Cortex of kidney (tissue), 1 donor: ENCODE measurements at places on chromosomes 6 and 20.

DNA sequence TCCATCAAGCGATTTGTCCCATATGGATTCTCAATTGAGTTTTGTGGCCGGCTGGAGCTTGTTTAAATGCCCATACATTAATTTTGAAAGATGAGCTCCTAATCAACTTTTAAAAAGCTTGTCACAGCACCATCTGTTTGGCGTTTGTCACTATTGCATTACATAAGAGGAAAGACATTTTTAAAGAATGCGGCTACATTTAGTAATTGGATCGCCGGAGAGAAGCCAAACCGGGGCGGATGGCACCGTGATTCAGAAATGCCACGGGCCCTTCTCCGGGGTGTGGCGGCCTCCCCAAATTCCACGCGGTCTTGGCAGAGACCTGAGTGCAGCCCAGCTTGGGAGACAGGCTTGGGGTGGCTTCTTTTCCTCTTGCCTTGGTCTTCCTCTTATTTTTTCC, 67.7 kb upstream of the ZNFX1 start:
- no peak for DNase-seq

- DNase-seq, result no peak
Measured at GRCh38 chr6:138544501-138544900, 45.2 kb upstream of the NHSL1 start.

- DNase-seq, result no peak
Measured at GRCh38 chr20:9374480-9374879, 139.9 kb upstream of the LAMP5 start.

DNA sequence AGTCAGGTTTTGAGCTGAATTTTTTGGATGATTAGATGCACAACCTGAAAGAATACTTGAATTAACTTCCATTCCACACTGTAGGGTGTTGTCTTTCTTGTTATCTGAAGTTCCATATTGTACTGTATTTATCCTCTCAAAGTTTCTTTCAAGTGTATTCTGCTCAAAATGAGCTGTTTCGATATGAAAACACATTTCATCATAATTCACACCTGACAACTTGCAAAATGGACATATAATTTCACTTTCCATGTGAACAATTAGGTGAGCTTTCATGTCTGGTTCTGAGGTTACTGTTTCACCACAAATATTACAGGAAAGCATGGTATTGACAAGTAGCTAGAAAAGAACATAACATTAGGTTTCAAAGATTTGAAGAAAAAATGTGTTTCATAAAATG, 1.7 kb downstream of the ZUP1 start:
- DNase-seq, result no peak

- DNase-seq, result no peak
Measured at GRCh38 chr6:31086788-31087440, 25.5 kb downstream of the C6orf15 start.

DNA sequence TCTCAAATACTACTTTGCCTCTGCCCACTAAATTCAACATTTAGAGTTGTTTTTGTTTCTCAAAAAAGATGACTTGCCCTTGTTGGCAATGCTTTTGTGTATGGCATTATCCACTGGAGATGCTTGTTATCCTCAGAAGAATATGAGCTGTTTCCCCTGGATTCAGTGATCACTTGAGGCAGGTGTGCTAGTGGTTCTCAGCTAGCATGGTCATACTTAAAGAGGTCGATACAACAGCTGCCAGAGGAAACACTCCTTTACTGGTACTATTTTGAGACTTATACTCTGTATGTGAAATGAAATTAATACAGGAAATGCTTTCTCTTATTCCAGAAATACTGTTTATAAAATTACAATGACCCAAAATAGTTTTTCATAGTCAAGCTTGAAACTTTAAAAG, 122.5 kb downstream of the HIVEP1 start:
- no peak for DNase-seq

DNA sequence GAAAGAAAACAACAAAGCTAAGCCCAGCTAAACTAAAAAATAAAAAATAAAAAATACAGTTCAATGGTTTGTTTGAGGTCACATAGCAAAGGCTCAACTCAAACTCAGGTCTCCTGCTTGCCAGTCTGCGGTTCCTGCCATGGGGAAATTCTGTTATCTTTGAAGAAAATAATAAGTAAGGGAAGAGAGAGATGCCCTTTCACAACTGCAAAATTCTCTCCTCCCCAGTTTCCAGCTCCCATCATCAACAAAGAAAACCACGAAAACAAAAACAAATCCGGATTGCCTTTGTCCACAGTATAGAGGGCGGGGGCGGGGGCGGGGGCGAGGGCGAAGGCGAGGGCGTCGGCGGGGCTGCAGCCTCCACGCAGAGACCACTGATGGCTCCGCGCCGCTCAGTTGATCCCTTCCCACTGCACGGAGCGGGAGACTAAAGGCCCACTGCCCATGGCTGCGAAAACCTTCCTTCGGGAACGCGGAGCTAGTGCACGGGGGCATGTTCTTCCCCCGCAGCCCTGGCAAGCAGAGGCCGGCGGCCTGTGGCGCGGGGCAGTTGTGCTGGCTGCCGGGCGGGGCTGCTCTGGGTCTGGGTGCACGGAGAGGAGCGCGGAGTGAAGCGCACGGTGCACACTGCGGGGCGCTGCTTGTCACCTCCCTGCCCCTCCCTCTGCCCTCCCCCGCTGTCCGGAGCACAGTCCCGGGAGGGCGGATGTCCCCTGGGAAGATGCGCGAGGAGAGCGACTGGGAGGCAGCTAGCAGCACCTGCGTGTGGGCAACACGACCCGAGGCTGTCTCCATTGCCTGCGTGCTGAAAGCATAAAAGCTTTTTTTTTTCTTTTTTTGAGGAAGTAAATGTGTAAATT, 54.1 kb upstream of the TPD52L1 start:
- no peak for DNase-seq

DNA sequence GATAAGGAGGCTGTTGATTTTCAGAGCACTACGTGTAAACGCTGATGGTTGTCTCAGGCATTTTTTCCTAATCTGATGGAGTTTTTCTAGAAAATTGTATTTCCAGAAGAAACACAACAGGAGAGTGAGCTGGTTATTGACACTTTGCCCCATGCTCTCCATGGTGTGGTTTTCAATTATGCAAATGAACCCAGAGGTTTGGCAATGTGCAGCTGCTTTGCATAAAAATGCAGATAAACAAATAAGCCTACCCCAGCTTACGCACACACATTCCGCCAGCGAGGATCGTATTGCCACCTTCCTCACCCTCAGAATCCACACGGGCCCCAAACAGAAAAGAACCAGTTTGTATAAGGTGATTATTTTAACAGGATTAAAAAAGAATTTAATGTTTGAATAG, 45.1 kb upstream of the FRMD1 start:
- DNase-seq, result no peak

DNA sequence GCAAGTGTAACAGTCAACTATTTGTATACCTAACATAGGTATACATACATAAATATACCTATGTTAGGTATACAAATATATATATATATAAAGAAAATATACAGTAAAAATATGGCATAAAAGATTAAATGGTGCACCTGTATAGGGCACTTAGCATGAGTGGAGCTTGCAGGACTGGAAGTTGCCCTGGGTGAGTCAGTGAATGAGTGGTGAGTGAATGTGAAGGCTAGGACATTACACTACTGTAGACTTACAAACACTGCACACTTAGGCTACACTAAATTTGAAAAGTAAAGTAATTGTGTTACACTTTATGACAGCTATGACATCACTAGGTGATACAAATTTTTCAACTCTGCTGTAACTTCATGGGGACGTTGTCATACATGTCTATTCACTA, 65.6 kb downstream of the CDC5L start:
- no peak for DNase-seq

DNA sequence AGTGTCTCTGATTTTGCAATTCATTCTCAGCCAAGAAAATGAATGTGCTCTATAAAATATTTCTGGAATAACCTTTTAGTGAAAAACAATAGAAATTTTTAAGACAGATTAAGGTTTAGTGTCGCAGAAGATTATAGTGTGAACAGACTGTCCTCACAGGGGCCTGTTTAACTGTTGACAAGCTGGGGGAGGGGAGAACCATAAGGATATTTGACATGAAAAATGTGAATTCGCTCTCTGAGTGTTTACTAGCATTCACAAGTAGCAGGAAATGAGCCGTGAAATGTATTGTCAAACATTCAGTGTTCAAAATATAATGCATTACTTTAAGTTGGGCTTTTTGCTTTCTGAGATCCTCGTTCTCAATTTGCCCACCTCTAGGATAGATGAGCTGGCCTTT, 134.8 kb upstream of the TSHZ2 start:
- no peak for DNase-seq

DNA sequence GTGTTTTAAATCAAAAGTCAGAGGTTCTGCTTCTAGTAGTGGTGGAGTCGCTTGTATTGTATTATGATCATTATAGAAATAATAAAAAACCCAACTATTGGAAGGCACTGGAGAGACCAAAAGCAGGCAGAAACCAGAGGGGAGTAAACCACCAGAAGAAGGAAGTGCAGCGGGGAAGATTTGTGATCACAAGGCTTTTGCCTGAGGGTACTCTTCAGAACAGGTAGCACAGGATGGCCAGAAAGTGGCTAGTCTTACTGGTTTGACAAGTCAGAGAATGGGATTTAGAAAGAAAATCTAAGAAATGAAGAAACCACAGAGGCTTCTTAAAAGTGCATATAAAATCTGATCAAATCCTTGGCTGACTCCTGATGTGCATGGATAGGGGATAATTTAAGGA, 24.0 kb downstream of the MAPK13 start:
- no peak for DNase-seq

DNA sequence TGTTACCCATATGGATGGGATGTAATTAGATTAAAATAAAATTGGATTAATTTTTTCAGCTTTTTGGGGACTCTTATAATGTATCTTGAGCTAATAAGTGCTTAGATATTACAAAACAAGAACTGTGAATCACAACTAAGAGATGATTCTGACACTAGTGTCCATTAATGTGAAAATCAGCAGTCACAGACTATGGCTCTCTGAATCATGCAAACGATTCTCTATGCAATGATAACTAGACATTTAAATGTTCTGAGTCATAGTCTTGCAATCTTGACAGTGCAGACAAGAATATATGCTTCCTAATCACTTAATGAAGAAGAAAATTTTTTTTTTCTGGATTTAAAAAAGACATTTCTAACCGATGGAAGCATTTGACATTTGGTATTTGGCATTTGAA, 82.2 kb upstream of the OPRM1 start:
- no peak for DNase-seq

DNA sequence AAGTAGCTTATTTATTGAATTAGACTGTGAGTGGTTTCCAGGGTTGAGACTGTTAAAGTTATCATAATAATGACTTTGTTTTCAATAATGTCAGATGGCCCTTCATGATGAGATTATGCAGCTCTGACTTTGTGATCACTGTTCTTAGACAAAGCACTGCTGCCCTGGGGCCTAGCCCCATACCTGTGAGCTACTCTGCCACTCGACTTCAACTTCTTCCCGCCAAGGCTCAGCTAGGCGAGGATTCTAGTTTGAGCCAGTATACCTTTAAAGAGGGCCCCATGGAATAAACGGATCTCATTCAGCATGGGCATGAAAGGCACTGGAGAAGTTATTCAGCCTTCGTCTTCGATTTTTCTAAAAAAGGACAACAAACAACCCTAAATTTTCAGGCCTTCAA, 45.0 kb upstream of the INSM1 start:
- DNase-seq, result no peak

GRCh38 chr20:63121246-63121645, 94.7 kb downstream of the YTHDF1 start:
- no peak for DNase-seq

- no peak for DNase-seq
Measured at GRCh38 chr20:7897781-7898364, 42.4 kb downstream of the HAO1 start.

- no peak for DNase-seq
Measured at GRCh38 chr6:119671105-119671504, 321.5 kb upstream of the MAN1A1 start.

DNA sequence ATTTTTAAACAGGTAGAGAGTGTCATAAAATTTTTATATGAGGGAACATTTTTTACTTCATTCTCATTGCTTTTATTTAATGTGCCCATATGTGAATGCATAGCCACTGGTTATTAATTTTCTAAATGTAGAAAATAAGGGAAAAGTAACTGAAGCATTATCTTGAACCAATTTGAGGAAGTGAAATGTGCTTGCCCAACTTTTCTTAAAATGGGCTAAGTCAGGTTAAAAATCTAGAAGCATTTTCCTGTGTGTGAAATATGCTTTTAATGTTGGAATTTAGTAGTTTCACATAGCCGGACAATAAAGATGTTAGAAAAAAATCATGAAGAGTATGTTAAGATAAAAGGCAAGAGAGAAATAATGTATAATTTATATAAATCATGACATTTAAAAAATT, 3.8 kb downstream of the SEC23B start:
- no peak for DNase-seq

DNA sequence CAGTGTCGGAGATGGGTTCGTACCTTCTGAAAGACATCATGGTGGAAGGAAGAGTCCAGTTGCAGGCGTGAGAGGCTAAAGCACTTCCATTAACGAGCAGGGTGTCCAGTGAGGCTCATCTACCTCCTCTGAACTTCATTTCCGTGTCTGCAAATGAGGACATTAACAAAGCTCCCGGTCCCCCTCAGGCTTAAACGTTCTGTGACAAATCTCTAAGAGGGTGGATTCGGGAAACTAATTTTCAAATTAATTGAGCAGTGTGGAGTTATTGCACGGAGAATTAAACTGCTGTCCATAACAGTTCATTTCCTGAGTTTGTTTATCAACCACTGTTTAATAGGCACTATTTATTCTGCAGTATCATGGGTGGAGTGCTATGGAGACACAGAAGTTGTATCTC, 68.2 kb downstream of the TRMT6 start:
- DNase-seq, result no peak

DNA sequence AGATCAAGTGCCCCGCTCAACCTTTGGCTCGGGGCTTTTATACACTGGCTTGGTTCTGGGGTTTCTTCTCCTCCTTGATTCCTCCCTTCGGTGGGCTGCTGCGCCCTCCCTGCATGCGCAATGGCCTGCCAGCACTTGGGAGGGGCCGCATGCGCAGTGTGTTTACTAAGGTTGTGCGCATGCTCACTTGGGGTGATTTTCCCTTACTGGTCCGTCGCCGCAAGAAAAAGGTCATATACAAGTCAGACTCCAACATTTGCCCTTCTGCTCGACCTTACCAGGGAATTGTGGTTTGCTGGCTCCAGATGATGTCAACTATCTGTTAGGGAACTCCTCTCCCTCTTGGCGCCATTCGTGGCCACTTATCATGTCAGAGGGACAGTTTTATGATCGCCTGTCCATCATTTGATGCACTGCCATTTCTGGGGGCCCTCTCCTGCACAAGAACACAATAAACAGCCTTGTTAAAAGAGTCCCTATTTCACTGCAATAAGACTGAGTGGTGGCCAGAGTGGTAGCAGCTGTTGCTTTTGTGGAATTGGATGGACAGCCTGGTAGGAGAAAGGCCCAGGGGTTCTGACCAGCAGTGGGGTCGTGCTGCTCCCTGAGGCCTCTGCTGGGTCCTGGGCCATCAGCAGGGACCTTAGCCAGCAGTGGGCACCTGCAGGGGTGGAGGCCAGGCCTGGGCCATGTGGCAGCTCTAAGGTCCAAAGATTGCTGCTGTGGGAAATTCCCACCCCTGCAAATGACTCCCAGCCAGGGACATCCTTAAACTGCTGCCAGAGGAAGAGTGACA, 2.8 kb upstream of the LBP start:
- DNase-seq, result no peak
